Left renal pelvis (tissue), 4 donors: ENCODE measurements at places on chromosomes 3 and 15.

- DNase-seq: no peak
Measured at GRCh38 chr3:64358853-64359252, 133.6 kb upstream of the PRICKLE2 start.

GRCh38 chr15:34768530-34768929 is 13.7 kb upstream of the GJD2 start:
- no peak for DNase-seq

GRCh38 chr3:124201786-124202185 is 209.9 kb upstream of the ROPN1 start:
- DNase-seq: no peak

DNA sequence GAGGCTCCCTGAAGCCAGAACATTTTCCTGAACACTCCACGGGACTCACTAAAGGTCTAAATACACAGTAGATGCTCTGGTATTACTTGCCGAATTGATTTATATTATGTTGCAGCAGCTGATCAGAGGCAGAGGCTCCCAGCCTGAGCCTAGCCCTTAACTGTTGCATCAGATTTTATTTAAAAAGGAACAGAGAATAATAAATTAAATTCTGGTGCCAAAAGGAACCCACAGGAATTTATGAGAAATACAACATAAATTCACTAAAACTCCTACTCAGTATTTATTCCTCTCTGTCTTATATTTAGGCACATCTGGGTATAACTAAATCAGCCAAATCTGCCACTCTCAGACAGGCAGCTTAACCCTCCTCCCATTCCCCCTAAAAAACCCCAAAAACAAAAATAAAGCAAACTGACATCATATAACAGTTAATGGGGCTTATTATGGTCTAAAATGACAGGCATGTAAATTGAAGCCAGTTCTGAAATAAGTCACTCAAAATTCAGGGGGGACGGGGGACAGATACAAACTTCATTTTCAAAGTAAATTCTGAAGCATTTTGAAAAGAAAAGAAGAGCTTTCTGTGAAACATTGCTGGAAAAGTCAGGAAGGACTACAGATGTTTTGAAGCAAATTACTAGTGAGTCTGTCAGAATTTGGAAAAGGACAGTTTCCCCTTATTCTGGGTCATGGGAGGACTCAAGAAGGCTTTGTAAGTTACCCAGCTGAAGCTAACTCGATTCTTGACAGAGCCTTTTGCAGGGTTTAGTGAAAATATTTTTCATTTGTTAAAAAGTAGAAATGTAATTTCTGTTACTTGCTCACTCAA is 53.8 kb upstream of the CORO2B start:
- DNase-seq: no peak

DNA sequence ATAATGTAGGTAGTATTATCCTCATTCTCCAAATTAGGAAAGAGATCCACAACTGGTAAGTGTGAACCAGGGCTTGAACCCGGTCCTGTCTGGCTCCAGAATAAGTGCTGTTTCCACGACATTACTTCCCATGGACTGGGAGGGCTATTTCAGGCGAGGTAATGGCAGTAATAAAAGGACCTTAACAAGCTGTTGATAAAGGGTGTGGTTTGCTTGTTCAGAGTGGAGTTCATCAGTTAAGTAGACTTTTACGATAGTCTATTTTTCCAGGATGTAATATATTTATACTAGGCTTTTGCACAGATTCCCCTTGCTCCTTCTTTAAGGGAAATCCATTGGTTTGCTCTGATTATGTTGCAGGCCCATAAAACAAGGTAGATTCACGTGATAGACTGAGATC is 88.4 kb upstream of the TNFAIP8L3 start:
- no peak for DNase-seq

DNA sequence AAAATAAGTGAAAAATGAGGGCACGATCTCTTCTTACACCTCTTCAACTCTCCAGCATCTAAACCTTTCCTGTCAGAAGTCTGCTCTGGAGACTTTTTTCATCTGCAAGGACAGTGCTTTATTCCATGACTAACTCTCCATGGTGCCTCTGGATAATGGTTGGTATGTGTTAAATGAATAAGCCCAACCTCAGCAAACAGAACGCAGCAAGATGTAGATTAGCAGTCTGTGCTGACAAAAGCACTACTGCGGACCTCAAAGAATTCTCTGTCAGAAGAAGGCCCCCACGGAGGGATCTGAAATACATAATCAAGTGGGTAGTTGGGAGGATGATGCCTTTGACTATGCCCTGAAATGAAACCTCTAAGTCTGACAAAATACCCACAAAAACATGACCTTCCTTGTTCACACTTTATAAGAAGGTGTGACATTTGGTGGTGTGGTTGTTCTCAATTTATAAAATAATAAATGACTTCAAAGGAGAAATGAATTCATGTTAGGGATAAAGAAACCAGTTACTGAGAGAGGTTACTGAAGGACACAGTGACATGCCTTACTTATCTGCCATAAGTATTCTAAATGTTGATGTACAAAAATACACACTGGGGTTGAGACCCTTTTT is 43.2 kb upstream of the ADCY5 start:
- DNase-seq: no peak

- DNase-seq: no peak
Measured at GRCh38 chr3:143306407-143306806, 186.8 kb downstream of the CHST2 start.

GRCh38 chr15:88220443-88221335 is 35.9 kb downstream of the NTRK3 start:
- DNase-seq: no peak

- no peak for DNase-seq
Measured at GRCh38 chr15:57390583-57390982, 14.3 kb downstream of the CGNL1 start.

GRCh38 chr15:99209326-99209725 is 40.1 kb downstream of the TTC23 start:
- DNase-seq: no peak

- no peak for DNase-seq
Measured at GRCh38 chr15:29400701-29401100, 131.1 kb upstream of the NSMCE3 start.

- DNase-seq: no peak
Measured at GRCh38 chr3:47601281-47601680, 22.6 kb upstream of the CSPG5 start.

DNA sequence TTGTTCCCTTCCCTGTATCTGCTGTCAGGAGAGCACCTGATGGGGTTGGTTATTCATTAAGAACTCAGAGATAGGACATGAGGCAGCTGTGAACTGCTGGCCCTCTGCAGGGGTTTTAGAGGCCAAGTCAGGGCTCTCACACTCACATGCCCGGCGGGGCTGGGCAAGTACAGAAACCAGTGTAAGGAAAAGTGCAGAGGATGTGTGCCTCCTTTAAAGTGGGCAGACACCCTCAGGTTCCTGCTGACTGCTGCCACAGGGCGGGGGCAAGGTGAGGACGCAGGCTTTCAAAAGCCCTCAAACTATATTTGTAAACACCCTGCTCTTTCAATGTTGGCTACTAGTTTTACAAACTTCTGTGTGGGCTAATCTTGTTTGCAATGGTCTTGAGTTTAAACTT is 22.4 kb downstream of the CXCR6 start:
- no peak for DNase-seq

DNA sequence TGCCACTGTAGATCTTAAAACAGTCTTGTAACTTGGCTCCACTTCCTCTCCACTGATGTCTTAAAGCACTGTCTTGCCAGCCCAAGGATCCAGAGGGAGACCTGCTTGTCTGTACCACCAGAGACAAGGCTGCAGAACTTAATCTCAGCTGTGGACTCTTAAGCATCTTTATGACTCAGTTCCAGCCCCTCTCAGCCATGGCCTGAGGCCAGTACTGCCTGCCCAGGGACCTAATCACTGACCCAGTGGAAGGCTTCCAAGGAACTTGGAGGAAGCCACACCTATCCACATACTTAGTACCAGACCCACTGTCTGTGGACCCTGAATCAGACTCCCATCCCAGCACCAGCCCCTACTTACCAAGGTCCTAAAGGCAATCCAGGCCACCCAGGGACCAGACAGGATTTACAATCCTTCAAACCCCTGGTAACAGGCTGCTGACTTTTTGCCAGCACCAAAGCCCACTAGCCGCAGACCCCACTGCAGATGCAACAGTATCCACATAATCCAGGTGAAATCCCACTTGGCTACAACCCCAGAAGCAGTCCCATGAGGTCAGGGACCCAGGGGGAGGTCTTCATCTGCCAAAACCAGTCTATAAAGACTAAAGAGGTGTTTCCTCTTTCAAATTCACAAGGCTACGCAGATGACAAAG is 41.9 kb upstream of the PRR20G start:
- DNase-seq: no peak

- DNase-seq: no peak
Measured at GRCh38 chr3:7285505-7285904, 424.6 kb downstream of the GRM7 start.

- DNase-seq: no peak
Measured at GRCh38 chr15:27990521-27991515, 108.3 kb downstream of the OCA2 start.

- no peak for DNase-seq
Measured at GRCh38 chr3:72340476-72341379, 507.5 kb downstream of the SHQ1 start.

DNA sequence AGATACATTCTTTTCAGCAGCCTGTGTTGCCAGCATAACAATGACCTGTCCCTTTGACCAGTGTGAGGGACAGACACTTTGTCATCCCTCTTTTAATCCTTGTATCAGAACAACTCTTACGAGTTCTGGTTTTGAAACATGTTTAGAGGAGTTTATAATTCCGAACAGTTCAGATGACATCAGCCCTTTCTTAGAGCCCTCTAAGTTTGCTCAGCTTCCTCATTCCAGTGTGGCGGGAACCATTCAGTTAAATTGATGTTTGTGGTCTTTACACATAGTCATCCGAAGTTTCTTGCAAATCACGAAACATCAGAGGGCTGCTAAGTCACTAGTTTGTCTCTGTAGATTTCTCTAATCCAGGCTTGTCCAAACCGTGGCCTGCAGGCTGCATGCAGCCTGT is 102.5 kb downstream of the AKAP13 start:
- DNase-seq: no peak

- DNase-seq: no peak
Measured at GRCh38 chr3:32180141-32180784, 58.2 kb upstream of the CMTM8 start.

DNA sequence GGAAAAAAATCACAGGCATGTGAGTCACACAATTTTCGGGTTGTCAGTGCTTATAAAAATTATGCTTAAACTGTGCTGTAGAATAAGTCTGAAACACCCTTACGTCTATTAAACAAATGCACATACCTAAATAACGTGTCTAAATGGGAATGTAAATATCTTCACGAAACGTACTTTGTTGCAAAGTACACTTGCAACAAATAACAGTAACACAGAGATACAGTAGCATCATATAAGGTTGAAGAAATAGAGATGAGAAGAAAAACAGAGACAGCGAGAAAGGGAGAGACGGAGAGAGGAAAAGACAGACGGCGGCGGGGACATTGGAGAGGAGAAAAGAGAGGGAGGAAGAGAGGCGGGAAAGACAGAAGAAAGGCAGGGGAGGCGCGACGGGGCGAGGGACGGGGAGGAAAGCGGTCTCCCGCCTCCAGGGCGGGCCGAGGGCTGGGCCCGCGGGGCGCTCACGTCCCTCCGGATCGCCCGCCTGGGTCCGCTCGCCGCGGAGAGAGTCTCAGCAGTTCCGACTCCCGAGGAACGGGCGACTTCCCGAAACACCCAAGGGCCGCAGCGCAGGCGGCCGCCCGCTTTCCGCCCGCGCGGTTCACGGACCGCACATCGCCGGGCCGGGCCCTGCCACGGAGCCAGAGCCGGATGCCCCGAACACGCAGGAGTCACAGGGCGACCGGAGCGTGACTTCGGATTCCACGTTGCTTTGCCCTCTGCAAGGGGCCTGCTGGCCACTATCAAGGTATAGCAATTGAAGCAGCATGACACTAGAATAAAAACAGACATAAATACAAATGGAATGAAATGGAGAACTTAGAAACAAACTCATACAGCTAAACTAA is 153.4 kb downstream of the LMLN start:
- DNase-seq: no peak

DNA sequence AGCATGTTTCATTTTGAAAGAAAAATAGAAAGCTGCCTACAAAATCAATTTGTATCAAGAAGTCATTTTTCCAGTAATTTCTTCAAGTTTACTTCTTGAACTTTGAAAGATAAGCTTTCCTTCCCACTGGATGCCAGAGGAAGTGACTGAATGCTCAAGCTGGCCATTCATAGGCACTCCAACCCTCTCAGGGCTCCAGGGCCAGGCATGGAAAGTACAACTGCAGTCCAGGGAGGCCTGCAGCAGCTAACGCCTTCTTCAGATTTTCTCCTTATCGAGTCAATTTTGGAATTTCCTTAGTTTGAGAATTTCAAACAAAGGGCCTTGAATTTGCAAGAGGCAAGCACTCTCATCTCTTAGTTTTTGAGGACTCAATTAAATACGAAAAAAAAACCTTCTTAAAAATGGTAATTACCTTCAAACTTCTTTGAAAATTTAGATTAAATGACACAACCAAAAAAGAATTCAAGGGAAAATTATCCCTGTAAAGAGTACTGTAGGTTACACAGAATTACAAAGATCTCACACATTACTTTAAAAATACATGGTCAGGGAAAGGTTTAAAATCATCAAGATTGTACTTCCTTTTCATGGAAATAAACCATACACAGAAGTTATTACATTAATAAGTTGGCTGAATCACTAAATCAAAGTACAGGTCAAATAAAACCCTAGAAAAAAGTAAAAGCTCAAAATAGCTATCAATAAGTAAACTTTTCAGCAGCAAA is 2.5 kb downstream of the UBP1 start:
- no peak for DNase-seq

GRCh38 chr15:51499379-51499976 is 123.1 kb downstream of the DMXL2 start:
- DNase-seq: no peak

DNA sequence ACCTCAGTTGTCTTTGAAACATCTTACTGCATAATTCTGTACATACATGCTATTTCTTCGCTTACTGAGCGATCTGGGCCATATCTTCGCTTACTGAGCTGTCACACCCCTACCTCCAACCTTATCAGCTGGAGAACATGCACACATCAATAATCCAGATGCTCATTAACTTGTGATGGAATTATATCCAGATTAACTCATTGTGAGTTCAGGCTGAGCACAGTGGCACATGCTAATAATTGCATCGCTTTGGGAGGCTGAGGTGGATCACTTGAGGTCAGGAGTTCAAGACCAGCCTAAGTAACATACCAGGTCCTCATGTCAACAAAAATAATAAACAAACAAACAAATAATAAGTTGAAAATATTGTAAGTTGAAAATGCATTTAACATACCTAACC is 19.3 kb upstream of the ANXA2 start:
- DNase-seq: no peak

GRCh38 chr15:79689030-79689429 is 207.8 kb downstream of the MTHFS start:
- no peak for DNase-seq

- no peak for DNase-seq
Measured at GRCh38 chr3:60056404-60056803, 1006.6 kb upstream of the CFAP20DC start.
